Myocyte (in vitro differentiated cells): ENCODE measurements at places on chromosomes 5 and 9. TPM values are rescaled to one million over a fixed set of nuclear protein-coding genes. Genes with fewer than 3 reads are reported as not detected.

Gene DYNC2I2
- total RNA-seq, result 98.8 and 116 TPM in 2 replicates

Gene SETD9
- 13.3 and 26.5 TPM in 2 replicates for total RNA-seq

Gene PRUNE2
- total RNA-seq, result 650 and 843 TPM in 2 replicates

Gene SLC36A1
- 11.8 and 15.0 TPM in 2 replicates for total RNA-seq

Gene C9orf152
- not detected in 2 replicates for total RNA-seq

Gene GPR150
- 0.31 and 0.53 TPM in 2 replicates for total RNA-seq

Gene MTREX
- 87.7 and 97.1 TPM in 2 replicates for total RNA-seq

Gene MAPK9
- total RNA-seq, result 20.4 and 20.5 TPM in 2 replicates

Gene SAXO1
- total RNA-seq, result 0.57 TPM in 1 of 2 replicates, not detected in the other

Gene TIGD6
- total RNA-seq, result 5.0 and 6.7 TPM in 2 replicates

Gene CAMK4
- 0.19 and 0.42 TPM in 2 replicates for total RNA-seq

Gene MSX2
- 4.8 and 9.8 TPM in 2 replicates for total RNA-seq

Gene ALDH7A1
- 19.0 and 22.1 TPM in 2 replicates for total RNA-seq

Gene PDCD1LG2
- total RNA-seq, result 4.1 and 4.7 TPM in 2 replicates

Gene SMIM33
- total RNA-seq, result not detected in 2 replicates

Gene NR6A1
- 1.9 and 2.1 TPM in 2 replicates for total RNA-seq

Gene ITK
- total RNA-seq, result not detected in 2 replicates

Gene SLC4A9
- total RNA-seq, result not detected in 2 replicates

Gene EQTN
- total RNA-seq, result not detected in 2 replicates

Gene NR2F1
- total RNA-seq, result 5.4 and 7.7 TPM in 2 replicates

Gene TMEM215
- total RNA-seq, result not detected in 2 replicates

Gene BOD1
- total RNA-seq, result 91.8 and 110 TPM in 2 replicates

Gene SLC36A3
- total RNA-seq, result not detected in 2 replicates

Gene PCDH12
- not detected in 2 replicates for total RNA-seq

Gene TPRN
- total RNA-seq, result 19.5 and 25.3 TPM in 2 replicates

Gene SCGB3A1
- total RNA-seq, result not detected in 2 replicates
